ENCODE measurements at places on chromosomes 3 and 15.

DNA sequence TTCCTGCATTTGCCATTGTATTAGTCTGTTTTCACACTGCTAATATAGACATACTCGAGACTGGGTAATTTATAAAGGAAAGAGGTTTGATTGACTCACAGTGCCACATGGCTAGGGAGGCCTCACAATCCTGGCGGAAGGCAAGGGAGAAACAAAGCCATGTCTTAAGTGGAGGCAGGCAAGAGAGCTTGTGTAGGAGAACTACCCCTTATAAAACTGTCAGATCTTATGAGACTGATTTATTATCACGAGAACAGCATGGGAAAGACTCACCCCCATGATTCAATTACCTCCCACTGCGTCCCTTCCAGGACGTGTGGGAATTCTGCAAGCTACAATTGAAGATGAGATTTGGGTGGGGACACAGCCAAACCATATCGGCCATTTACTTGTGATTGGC, 27.8 kb downstream of the YEATS2 start:
- DNase-seq, result no peak

GRCh38 chr3:74445541-74445940, 168.9 kb downstream of the CNTN3 start:
- DNase-seq, result no peak

GRCh38 chr15:40545457-40545856, 19.4 kb downstream of the CCDC32 start:
- no peak for DNase-seq

GRCh38 chr3:110569073-110569472, 502.5 kb upstream of the NECTIN3 start:
- no peak for DNase-seq

DNA sequence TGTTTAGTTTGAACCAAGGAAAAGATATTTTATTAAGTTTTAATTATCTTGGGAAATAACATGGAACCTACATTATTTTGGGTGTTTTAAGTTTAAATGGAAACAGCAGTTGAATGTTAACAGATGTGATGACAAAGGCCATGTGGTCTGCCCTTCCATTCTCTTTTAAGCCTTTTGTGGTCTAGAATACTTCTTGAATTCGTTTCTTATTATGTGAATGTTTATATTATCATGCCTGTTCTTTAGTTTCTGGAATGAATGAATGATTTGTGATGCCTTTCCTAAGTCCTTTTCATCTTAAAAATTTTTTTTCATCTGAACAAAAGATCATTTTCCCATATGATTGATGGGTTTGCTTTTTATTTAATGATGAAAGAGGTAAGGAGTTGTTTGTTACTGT, 44.6 kb downstream of the SNRK start:
- DNase-seq, result no peak

DNA sequence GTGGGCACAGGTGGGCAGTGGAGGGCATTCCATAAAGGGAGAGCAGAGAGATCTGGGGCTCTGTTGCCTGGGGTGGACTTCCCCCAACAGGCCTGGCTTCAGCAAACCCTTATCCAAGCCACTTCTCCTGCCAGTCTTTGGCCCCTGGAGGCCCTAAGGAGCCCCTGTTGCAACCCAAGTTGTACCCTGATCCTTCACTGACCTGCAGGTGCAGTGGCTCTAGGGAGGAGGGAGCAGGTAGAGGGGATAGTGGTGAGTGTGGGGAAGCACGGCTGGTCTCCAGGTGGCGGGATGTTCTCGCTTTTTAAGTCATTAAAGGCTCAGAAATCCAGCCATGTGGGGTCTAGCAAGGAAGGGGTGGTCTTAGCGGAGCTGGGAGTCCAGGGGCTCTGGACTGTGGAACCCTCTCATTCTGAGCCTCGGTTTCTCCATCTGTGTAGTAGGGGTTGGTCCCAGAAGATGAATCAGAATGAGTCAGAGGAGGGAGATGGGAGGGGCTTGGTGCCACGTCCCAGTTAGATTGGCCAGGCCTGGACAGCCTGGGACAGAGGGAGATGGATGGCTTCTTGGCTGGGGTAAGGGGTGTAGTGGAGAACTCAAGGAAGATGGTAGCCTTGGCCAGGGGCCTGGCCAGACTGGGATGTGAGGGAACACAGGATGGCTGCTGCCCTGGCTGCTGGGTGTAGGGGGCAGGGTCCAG, 2.6 kb downstream of the ZBTB47 start:
- DNase-seq, result no peak

DNA sequence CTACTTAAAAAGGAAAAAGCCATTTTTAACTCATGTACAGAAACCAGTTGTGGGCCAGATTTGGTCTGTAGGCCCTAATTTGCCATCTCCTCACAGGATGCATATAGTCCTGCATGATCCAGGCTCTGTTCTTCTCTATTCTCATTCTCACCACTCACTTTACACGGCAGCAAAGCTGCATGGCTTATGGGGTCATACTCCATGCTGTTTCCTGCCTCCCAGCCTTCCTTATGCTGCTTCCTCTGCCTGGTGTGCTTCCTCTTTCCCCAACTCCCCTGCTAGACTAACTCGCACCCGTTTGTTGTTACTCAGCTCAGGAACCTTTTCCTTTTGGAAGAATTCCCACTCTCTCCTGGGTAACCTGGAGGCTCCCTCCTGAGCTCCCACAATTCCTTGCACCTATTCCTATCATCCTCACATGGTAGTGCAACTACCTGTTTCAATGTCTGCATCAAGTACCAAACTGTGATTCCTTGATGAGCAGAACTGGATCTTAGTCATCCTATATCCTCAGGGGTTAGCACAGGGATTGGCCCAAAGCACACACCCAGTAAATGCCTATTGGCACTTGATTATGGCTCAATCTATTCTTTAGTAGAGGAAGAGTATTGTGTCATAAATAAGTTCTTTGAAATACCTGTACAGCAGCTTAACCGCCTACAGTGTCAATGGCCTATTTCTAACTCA, 172.1 kb upstream of the MITF start:
- DNase-seq, result no peak

Measured in mucosa of gallbladder (tissue), 1 donor.